COR-L47 (cell line): ENCODE measurements at places on chromosomes 6 and 20.

DNA sequence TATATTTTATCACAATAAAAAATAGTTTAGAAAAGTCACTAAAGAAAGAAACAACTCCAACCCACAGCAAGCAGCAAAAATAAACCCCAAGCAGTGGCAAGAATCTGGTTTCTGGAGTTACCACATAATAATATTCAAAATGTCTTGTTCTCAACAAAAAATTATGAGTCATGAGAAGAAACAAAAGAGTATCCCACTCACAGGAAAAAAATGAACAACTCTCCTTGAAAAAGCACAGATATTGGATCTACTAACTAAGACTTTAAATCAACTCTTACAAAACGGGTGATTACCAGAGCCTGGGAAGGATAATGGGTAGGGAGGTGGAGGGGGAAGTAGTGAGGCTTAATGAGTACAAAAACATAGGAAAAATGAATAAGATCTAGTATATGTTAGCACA is 425.6 kb downstream of the PLCB1 start:
- no peak for DNase-seq

- DNase-seq = no peak
Observed at GRCh38 chr20:60137657-60138245, 179.5 kb downstream of the CDH26 start.

DNA sequence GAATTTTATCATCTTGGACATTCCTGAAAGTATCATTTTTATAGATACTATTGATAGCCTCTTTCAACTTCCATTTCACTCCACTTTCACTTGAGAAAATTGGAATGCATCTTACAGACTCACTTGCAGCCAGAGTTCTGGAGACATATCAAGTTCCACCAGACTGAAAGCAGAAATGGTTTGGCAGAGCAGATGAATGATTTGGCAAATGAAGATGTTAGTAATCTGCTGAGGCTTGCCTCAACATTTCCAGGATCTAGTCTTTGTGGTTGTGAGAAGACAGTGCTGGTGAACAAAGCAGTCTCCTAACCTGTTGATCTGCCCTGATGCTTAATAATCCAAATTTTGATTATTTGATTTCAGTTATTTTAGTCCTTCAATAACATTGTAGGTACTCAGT is 202.6 kb downstream of the TRDN start:
- DNase-seq = no peak

DNA sequence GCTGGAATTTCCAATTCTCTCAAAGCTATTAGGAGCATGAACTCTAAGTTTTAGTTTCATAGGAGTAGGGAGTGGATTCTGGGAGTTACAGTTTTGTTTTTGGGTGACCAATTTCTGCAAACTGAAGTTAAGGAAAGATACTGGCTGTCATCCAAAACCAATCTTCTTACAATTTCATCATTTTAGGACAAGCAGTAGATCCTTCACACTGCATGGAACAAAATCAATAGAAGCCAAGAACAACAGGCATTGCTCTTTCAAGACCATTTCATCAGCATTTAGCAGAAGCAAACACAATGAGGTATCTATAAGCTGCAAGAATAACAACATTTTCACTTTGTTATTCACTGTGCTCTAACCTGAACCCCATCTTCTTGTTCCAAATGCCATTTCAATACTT is 173.0 kb downstream of the GMDS start:
- DNase-seq = no peak

DNA sequence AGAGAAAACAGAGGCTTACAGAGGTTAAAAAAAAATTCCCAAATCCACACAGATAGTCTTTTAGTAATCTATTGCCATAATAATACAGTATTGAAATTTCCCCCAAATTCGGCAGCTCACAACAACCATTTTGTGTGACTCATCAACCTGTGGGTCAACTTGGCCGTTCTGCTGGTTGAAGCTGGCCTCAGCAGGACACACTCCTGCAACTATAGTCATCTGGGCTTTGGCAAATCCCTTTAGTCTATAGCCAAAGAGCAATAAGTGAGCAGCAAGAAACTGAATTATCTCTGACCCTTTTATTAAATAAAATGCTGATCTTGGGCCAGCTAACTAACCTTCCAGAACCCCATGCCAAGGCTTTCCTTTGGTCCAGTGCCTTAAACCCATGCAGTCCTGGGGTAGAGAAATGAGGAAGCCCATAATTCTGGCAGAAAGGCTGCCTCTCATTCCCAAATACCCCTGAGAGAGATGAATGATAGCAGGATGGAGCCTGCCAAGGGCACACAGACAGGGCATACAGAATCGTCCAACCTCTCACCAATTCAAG is 17.2 kb upstream of the SNAP25 start:
- no peak for DNase-seq

DNA sequence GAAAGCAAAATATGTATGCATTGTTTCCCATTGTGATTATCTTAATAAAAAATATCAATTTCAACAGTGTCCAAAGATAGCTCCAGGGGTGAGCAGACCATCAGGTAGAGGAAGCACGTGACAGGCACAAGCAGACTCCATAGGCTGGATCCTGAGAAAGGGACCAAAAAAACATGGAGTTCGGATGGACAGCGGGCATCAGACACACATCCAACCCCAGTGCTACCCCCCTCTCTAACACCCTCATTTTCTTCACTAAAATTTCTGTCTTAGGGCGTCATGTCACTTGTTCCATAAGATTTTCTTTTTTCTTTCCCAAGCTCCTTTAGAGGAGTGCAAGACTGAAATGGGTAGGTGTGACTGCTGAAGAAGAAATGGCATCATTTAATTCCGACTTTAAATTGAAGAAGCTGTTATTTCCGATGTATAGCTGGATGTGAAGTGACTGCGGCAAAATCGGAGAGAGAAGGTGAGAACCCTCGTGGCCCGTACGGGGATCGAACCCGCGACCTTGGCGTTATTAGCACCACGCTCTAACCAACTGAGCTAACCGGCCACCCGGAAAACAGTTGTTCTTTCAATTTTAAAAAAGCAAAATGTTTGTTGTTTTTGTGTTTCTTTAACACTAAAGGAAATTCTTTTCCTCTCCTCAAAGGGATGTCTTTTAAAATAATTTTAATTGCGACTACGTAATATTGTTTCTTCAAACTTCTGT is 10.3 kb upstream of the PRSS16 start:
- DNase-seq = no peak

DNA sequence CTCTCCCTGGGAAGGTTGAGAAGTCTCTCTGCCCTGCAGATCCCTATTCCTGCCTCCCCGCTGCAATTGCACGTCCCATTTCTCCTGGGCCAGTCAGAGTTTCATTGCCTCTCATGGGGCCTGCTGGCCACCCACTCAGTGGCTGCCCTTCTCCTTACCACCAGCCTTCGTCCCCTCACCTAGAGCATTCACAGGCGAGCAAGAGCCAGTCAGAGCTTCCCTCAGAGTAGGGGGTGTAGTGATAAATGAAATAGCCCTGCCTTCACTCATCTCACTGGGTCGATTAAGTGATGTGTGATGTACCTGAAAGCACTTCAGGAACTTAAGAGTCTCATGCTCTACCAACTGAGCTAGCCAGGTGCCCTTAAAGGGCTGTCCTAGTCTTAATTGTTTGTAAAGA is 52.0 kb upstream of the FANCE start:
- DNase-seq = no peak

DNA sequence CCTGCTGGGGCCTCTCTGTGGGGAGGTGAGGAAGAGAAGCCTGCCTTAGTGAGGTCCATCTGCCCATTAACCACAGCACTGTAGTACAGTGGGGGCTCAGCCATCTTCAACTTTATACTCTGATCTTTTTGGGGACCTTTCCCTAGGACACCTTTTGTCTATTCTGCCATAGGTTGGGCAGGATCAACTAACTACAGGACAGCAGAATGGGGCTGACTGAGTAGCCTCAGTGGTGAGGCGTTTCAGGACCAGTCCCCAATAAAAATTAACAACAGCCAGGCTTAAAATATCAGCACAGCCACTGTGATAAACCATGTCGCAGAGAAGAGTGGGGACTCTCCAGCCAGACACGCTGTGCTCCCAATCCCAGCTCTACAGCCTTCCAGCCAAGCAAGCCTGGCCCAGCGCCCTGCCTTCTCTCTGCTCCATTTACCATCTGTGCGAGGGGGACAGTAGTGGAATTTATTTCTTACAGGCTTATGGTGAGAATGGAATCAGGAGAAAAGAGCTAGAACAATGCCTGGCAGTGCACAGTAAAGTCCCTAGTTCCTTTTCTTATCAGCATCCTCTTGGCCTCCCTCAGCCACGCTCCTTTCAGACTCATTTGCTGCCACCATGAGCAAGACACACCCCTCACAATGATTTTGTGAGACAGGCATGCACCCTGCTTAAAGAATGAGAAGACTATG is 75.5 kb downstream of the SLC22A23 start:
- DNase-seq = no peak

DNA sequence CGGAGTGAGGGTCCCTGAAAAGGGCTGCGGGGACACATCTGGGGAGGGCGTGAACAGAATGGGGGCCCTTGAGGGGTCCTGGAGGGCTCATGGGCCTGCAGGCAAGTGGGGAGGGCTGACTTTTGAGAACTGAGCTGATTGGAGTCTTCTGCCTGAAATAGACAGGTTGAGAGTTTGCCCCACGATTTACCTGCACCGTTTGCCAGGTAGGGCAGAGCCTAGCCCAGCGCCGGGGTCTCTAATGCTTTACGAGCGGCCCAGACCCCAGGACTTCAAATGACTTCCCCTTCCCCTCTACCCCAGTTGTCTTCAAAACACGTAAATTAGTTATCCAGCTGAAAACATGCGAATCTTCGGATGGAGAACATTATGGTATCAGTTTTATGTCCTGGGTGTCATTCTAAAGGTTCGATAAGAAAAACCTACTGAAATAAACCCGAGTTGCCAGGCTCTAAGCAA is 1.3 kb downstream of the PLCB1 start:
- DNase-seq = no peak

DNA sequence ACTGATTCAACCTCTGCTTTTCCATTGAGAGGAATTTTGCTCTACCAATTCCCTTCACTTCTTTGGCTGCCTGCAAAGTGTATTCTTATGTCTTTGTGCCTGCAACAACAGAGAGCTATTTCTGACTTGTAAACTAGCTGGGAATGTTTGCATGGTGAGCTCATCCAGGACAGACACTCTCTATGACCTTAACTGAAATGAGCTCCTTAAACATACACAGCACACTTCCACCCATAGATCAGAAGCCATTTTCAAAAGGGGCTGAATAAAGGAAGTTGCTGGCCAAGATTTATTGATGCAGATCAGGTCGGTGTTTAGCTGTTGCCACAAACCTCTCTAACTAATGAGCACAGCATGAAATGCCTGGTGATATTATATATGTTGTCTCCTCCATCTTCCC is 377.7 kb downstream of the BTBD9 start:
- DNase-seq = no peak

- DNase-seq = no peak
Observed at GRCh38 chr20:56630506-56631317, 1.6 kb downstream of the TFAP2C start.

- no peak for DNase-seq
Observed at GRCh38 chr20:62481425-62482145, 5.8 kb upstream of the GATA5 start.

DNA sequence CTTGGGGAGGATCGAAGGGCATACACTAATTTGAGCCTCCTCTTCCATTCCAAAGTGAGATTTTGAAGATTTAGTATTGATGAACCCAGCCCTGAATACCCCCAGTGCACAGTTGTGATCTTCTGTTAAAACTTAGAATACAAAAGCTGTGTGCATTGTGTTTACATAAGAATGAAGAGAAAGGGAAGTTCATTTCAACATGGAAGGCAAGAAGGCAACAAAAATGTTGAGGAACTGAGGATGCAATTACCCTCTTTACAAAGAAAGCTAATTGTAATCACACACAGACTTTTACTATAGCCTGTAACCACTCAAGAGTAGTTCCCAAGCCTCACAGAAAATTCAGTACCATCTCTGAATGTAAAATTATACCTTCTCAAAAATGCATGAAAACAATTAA is 49.3 kb downstream of the GFOD1 start:
- DNase-seq = no peak

DNA sequence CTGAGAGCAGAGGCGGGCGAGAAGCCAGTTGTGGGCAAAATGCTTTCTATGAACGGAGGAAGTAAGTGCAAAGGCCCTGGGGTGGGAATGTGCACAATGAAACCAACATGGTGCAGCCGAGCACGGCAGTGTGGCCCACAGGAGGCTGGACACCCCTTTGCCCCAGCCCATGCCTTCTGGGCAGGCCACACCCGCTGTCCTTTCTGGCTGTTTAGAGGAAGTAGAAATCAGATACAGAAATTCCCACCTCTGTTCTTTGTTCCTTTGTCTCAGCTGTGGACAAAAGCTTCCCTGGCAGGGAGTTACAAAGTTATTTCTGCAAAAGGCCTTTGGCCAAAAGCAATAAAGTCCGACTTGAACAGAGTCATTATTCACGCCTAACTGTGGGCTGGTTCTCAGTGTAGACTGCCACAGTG is 11.9 kb downstream of the SULF2 start:
- no peak for DNase-seq

GRCh38 chr20:36655004-36655403 is 9.0 kb upstream of the SLA2 start:
- DNase-seq = no peak

DNA sequence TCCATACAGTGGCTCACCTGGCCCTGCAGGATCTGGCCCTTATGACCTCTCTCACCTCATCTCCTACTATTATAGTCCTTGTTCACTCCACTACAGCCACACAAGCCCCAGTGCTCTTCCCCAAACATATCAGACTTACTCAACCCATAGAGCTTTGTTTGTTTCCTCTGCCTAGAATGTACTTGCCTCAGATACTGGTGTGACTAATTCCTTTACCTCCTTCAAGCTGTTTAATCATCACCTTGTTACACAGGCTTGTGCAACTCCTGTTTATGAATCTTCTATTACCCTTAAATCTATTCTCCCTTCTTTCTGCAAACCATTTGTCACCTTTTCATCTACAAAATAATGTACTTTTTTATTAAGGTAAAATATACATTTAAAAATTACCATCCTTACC is 3.2 kb downstream of the DEFB125 start:
- no peak for DNase-seq

DNA sequence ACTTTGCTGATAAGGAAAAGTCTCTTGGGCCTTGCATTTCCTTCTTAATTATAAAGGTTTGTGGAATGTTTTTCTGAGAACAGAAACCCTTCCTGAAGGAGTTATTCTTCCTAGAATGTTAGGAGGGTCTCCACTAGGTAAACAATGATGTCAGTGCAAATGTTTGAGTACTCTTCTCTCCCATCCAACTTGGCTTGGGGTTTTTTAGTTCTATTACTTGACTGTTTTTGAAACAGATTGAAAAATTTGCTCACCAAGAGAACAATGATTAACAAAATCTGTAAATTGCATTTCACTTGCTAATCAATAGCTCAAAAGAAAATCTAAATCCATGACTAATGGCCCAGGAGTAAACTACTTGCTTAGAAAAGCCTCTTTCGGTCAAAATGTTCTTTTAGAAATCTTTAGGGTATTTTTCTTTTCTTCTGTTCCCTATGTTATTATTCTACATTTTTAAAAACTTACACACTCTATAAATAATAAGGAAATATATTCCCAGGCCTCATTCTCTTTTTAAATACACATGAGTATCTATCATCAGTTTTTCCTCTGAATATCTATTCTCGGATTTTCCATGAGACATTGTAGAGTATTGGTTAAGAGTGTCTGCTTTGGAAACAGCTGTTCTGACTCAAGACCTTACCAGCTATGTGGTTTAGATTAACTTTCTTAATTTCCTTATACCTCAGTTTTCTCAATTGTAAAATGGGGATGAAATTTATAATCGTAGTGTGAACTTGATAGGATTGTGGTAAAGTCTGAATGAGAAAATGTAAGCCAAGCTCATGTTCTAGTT is 234.2 kb upstream of the CITED2 start:
- no peak for DNase-seq
